Activated effector memory CD4-positive, alpha-beta T cell treated with anti-CD3 and anti-CD28 coated beads, Interleukin-2, amount 50 U/mL, for 16 hours (primary cell): ENCODE measurements at places on chromosomes 16 and 17.
A peak's percentile ranks its signal among the peaks of the same experiment; 100 is the strongest.

GRCh38 chr16:79887541-79888540, 287.3 kb upstream of the MAF start:
- no peak for DNase-seq

- no peak for DNase-seq
These were observed 19.6 kb upstream of the N4BP1 start for GRCh38 chr16:48629531-48629930.

GRCh38 chr17:45370949-45371413, 54.2 kb upstream of the MAP3K14 start:
- DNase-seq, result peak; percentile 10

GRCh38 chr17:2547176-2547575, 35.5 kb upstream of the METTL16 start:
- no peak for DNase-seq

DNA sequence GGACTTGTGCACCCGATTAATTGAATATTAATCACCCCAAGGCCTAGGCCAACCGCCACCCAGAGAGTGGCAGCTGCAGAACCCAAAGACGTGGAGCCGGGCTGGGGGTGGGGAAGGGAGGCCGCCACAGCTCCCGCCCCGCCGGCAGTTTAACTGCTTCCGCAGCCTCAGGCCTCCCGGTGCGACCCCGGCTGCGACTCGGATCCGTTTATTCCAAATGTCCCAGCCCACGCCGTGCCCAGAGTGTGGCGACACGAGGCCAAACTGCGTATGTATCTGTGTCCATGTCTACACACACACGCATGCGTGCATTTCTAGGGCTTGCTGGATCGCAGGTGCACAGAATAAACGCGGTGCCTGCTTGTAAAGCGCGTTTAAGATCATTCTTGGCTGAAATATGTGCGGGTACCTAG, 802 bp upstream of the TOB1 start:
- DNase-seq, result peak; percentile 87
